ENCODE measurements at places on chromosomes 3 and 15. TPM values are rescaled to one million over a fixed set of nuclear protein-coding genes. Genes with fewer than 3 reads are reported as not detected.

LIPC gene
- total RNA-seq = 0.43 TPM

DNA sequence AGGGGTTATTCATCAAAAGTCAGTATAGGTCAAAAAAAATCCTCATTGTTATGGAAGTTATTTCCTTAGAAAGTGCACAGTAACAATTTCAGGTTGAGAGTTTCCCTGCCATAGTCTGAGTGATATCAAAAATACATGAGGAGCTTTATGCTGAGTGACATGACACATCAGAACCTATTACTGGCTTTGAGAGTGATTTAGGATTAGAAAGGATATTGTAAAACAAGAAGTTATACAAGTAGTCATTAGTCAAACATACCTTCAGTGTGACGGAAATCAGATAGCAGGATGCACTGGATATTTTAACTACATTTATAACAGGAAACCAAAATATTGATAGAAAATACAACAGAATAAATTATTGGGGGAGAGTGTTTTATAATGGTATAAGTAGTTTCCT lies 471.1 kb downstream of the VGLL3 start:
- DNase-seq = no peak

DNA sequence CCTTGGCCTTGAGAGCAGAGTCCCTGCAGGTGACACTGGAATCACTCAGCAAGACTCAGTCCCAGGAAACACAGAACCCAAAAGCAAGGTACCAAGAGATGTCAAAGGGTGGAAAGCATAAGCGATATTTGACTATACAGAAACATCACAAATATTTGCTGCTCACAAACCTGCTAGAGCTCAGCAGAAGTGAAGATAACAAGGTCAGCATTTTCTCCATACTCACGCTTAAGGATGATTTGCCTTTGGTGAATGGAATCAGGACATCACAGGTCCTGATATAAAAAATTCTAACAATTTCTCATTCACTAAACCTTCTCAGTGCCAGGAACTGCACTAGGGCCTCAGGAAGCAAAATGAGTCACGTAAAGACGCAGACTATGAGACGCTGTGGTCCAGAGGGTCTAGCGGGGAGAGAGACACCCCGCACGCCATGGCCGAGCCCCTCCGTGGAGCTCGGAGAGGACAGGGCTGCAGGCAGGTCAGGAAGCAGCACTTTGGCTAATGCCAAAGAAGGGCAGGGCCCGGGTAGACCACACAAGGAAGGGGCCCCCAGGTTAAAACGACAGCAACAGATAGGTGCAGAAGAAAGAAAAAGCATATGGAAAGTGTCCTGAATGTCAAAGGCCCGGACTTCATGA lies 10.7 kb downstream of the PCSK6 start:
- no peak for DNase-seq

DNA sequence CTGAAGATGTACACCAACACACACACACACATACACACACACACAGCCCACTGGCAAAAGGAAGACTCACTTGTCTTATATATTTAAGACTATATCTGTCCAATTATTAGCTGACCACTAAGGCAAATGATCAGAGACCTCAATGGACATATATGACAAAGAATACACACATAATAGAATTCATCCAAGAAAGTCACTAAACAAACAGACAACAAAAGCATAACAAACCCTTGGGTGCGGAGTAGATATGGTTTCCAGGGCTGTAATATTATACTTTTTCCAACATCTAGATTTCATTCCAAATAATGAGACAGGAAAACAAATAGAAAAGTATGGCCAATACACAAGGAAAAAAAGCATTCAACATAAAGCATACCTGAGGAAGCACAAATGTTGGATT lies 72.3 kb upstream of the PRICKLE2 start:
- no peak for DNase-seq

Measured in H4 (cell line).